ENCODE measurements at places on chromosomes 6 and 20.

DNA sequence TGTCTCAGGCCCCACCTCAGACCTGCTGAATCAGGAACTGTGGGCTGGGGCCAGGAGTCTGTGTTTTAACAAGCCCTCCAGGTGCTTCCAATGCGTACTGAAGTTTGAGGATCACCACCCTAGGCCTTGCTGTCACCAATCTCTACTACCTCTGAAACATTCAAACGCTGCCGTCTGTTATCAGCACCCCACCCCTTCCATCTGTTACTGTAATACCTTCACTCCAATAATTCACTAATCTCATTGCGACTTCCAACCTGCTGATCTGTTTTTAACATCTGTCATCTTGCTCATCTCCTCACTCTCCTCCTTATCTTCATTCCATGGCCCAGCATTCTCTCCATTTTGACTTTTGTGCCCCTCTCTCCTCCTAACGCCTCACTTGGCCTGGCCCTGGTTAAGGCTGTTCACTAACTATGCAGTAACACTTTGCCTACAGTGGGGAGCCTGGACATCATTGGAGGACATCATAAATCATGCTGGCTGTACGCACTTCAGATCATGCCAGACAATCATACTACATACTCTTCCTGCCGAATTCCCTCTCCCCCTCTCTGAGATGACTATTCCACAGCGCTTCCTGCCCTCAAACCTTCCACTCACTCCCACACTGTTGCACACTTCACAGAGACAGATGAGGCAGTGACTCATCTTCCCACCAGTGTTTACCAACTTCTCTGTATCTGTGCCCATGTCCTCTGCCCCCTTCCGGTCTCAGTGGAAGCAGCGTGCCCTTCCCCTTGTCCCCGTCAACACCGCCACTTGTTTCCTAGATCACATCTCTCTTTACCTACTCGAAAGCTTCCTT, 3.0 kb upstream of the GUCA1B start:
- DNase-seq, result no peak

DNA sequence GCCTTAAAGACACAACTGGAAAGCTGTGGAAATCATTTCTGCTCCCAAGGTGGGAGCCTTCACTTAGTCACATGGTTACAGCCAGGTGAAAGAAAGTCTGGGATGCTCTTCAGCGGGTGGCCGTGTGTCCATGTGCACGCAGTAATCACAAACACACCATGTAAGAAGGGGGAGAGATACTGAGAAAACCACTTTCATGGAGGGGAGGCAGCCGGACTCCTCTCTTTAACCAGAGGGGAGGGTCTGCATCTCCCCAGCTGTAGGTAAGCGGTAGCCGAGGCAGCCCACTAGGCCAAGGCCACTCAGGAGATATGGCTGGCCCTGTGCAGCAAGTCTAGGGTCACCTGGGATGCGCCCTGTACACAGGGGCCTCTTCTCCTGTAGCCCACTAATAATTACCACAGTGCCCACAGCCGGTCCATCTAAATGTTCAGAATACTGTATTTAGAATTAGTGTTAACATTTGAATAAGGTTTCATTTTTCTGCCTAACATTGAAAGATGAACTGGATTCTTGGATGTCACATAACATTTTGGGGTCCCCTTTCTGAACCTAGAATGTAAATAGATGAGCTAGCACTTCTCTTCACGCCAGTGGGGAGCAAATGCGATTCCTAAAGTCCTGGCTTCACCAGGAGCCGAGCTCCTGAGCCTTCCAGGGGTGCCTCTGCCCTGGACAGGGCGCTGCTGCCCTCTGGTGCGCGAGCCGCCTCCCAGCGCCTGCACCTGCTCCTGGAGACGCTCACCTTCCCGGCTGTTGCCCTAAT, 15.9 kb downstream of the GPR31 start:
- peak; percentile 39 for DNase-seq

- no peak for DNase-seq
Observed at GRCh38 chr6:41939176-41939847, 2.3 kb downstream of the CCND3 start.

DNA sequence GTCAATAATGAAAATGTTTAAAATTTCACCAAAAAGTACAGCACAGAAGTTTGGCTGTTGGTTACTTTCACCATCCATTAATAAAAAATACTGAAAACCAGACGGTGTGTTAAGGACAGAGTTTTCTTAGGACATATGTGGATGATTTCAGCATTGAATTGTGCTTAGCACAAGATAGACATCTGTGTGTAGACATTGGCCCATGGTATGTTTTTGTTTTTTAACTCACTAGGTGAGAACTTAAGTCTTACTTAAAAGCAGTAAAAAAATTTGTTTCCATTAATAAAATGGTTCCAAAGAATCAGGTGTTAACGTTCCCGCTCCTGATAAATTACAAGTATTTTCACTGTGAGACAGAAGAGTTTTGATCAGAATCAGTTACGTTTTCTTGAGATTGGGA, 4.2 kb downstream of the TBPL1 start:
- no peak for DNase-seq

- DNase-seq, result no peak
Observed at GRCh38 chr20:13271098-13271497, 50.0 kb downstream of the ISM1 start.

- DNase-seq, result no peak
Observed at GRCh38 chr20:5626603-5627002, 123.6 kb upstream of the SHLD1 start.

DNA sequence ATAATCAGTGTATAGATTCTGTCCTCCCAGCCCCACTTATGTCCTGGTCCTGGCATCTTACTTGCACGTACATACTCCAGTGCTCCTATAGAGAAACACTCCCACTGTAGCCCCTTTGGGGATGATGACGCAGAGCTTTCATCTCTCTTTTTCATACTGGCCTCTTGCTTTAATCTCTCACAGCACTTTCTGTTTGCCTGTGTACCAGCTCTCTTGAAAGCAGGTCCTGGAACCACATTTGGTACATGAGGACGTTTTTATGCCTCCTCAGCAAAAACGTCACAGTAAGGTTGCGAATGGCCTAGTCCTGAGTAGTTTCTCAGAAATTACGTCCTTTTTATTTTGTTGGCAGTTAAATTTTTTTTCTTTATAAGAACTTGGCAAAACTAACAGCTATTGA, 10.8 kb downstream of the L3MBTL3 start:
- no peak for DNase-seq

GRCh38 chr6:47126647-47127391, 84.7 kb upstream of the ADGRF1 start:
- DNase-seq, result no peak

DNA sequence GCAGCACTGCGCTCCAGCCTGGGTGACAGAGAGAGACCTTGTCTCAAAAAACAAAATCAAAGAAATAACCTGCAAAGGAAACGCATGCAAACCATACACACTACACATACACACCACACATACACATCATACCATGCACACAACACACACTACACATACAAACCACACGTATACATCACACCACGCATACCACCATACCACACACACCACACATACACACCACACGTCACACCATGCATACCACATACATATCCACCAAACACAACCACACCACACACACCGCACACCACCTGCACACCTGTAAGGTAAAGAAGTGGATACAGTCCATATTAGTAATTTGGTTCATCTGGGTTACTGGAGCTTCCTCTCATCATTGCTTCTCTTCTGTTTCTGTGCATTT, 32.3 kb upstream of the F13A1 start:
- no peak for DNase-seq

DNA sequence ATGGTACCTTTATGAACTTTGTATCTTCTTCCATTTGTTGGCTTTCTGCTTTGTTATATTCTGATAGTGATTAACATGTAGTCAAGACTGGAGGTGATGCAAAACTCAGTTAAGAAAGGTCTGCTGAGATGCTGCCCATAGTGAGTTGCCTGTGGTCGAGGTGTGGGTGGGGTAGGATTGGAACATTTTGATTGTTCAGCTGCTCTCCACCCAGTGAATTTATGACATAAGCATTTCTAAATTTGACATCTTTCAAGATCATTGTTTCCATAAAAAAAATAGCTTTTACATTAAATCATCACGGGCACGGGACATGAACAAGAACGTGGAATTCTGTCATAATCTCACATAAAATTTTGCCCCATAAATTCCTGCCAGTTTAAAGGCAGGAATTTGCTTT, 146.6 kb upstream of the POU3F2 start:
- no peak for DNase-seq

DNA sequence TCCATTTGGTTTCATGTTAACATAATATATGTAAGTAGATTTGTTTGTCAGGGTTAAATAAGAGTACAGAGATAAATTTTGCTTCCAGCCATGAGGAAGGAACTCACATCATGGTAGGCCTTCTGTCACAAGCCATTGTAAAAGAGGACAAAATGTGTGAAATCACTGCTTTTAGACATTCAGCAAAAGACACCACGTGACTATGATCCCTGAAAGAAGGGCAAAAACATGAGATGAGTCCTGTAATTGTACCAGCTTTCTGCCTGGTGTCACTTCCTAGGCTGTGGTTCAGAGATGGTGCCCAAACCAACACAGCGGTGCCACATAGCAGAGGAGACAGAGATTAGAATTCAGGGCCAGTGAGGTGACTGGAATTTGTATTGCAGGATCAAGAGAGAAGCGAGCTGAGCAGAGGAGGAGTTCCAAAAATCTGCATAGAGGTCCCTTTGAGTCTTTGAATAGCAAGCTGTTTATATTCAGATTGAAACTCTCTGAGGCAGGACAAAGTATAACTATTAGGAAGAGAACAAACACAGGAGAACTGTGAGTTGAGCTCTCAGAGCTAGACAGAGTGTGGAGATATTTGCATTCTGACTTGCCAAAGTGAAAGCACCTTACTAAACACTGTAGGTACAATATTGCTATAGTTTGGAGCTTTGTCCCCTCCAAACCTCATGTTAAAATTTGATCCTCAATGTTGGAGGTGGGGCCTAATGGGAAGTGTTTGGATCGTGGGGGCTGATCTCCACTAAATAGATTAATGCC, 52.6 kb upstream of the PDE7B start:
- no peak for DNase-seq

- no peak for DNase-seq
Observed at GRCh38 chr20:58889798-58890517, 37.4 kb downstream of the GNAS start.

- DNase-seq, result no peak
Observed at GRCh38 chr6:455835-456234, 64.3 kb downstream of the IRF4 start.

DNA sequence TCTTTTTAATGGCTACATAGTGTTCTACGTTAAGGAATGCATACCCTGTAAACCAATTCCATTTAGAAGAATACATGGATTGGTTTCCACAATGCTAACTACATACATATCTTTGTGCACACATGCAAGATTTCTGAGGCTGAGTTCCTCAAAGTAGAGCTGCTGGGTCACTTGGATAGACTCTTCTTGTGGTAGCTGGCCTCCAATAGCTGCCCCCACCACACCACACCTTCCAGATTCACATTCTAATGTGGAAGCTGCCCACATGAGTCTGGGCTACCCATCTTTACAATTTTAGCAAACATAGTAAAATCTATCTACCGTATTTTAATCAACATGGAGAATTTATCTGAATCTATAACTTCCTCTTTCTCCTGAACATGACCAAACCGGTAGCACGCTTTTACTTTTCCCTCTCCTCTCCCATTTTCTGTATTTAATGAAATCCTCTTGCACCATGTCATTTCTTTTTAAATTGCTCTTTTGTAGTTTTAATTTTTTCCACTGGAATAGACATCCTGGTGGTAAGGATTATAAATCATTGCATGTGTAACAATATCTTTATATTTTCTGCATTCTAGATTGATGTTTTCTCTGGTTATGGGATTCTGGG, 74.7 kb upstream of the CITED2 start:
- no peak for DNase-seq

- no peak for DNase-seq
Observed at GRCh38 chr6:82038631-82039030, 208.9 kb downstream of the IBTK start.

DNA sequence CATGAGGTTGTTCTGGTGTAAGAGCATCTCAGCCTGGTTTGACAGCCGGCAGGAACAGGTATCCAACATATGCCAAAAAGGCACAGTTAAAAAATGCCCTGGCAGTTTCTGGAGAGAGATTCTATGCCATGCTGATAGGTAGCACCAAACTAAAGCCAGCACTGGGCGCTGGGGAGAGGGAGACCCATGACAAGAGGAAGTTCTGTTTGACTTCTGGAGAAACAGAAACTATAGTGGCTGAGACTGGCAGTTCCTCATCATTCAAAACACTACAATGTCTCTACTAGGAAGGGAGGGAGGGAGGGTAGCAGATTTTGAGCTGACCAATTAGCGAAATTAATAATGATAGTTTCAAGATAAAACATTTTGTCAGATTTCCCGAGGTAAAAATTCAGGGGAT, 174.1 kb downstream of the ADAT2 start:
- no peak for DNase-seq

DNA sequence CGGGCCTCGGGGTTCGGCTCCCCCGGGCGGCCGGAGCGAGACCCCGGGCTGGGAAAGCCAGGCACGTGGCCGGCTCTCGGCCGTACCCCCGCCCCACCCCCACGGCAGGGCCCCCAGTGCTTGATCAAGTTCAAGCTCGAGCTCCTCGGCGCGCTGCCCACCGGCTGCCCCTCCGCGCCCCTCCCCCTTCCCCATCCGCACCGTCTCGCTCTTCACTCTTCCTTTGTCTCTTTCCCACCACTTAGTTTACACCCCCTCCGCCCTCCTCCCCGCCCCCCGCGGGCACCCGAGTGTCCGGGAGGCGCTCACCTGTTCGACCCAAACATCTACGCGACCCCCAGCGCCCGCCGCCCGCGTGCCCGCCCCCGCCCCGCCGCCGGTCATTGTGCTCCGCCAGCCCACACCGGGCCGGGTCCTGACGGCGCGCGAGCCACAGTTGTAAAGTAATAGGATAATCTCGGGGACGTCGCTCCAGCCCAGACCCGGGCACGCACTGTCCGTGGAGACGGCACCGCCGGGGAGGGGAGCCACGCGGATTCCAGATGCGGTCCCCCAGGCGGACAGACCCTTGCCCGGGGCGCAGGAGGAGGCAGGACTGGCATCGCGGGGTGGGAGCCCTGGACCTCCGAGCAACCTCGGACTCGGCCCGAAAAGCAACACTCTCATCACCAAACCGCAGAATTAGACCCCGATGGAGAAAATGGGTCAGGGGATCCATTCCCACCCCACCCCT, 100.7 kb downstream of the NOL4L start:
- no peak for DNase-seq

GRCh38 chr6:68458447-68458846, 176.6 kb upstream of the ADGRB3 start:
- DNase-seq, result no peak

GRCh38 chr20:15220009-15220656, 882.7 kb upstream of the FLRT3 start:
- DNase-seq, result no peak

GRCh38 chr6:34530753-34531365, 25.3 kb downstream of the SPDEF start:
- DNase-seq, result no peak

DNA sequence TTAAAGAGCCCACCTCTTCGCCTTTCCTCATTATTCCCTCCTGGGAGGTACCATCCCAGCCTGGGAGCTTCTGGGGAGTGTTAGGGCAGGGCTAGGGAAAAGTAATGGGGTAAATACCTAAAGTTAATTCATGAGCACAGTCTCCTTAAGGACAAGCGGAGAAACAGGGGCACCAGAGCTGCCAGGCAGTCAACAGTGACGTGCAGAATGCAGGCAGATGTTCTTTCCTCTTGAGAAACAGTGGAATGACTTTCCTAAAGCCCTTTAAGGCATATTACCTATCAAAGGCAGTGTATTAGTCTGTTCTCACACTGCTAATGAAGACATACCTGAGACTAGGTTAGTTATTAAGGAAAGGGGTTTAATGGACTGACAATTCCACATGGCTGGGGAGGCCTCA, 76.3 kb downstream of the RNF144B start:
- no peak for DNase-seq

Measured in NCI-H2107 (cell line).